ENCODE measurements at places on chromosomes 2 and 18.

DNA sequence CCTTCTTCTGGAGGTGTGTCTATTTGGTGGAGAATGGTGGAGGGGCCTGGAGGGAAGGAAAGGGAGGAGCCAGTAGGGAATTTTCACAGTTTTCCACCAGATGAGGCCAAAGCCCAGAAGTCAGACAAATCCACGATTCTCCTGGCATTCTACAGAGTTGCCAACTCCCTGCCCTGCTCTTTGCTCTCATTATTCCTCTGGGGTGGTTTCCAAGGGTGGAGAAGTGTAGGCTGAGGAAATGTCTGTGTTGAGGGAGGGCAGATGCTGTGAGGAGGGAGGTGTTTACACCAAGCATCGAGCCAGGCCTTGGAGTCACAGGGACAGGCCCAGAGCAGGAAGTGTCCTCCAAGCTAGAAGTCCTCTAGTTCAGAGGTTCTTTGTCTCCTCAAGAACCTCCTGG lies 124.1 kb upstream of the LGALSL start:
- DNase-seq: no peak

GRCh38 chr18:61196750-61197149 lies 136.5 kb upstream of the CDH20 start:
- no peak for DNase-seq

GRCh38 chr18:7367336-7367735 lies 136.4 kb downstream of the LRRC30 start:
- DNase-seq: no peak

GRCh38 chr2:236653863-236654262 lies 84.2 kb downstream of the ACKR3 start:
- DNase-seq: no peak

DNA sequence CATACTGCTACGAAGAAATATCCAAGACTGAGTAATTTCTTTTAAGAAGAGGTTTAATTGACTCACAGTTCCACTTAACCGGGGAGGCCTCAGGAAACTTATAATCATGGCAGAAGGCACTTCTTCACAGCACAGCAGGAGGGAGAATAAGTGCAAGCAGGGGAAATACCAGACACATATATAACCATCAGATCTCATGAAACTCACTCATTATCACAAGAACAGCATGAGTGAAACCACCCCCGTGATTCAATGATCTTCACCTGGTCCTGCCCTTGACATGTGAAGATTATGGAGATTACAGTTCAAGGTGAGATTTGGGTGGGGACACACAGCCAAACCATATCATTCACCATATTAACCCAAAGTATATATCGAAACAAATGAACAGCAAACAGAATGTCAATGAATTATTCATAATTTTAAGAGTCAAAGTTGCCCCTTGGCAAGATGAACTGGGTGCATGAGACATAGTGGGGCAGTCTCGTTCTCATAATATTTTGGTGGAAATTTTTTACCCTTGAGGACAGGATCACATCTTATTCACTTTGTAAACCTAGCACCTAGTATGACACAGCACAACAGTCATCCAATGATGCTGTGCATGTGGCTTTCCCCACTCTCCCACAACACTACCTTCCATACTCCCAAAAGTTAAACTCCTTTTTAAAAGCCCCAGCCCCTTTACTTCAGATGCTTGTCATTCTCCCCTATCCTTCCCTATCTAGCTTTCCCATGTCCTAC lies 425.3 kb downstream of the ZEB2 start:
- DNase-seq: no peak

- DNase-seq: no peak
These were observed 106.3 kb downstream of the GYPC start for GRCh38 chr2:126761981-126762878.

GRCh38 chr2:7140306-7140705 lies 223.1 kb downstream of the RNF144A start:
- DNase-seq: no peak

- no peak for DNase-seq
These were observed 228.8 kb downstream of the ETAA1 start for GRCh38 chr2:67625690-67626475.

GRCh38 chr2:155377266-155377680 lies 678.8 kb downstream of the KCNJ3 start:
- DNase-seq: no peak

GRCh38 chr2:119523383-119523951 lies 816 bp downstream of the SCTR start:
- no peak for DNase-seq

- no peak for DNase-seq
These were observed 39.6 kb downstream of the EMX1 start for GRCh38 chr2:72956936-72957335.

DNA sequence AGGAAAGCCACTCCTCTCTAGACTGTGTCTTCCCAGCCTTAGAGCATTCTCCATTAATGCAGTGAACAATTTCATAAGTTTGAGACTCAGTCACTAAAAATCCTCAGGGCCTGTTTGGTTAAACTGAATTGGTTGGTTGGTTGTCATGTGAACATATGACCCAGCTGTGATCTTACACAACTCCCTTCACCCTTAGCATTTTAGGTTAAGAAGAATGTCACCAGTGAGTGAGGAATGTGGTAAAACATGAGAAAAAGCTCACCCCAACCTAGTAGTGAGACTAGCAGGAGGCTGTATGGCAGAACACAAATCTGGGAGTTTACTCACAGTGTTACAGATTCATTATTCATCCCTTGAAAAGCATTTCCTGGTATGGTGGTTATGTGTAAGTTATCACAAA lies 32.4 kb downstream of the LHCGR start:
- no peak for DNase-seq

DNA sequence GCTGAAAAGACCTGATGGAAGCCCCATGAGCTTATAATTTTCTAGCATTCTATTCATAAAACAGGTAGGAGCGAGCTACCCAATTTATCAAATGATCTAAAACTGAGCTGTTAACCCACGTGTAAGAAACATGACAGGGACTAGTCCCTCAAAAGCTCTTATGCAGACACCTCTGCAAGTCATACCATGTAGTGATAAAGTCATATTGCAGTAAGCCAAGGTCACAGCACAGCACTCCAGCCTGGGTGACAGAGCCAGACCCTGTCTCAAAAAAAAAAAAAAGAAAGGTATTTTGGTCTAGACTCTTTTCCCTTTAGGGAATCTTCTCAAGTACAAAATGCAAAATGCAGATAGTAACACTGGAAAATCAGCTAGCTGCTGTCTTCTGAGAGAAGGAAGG lies 58.9 kb upstream of the ARL5A start:
- no peak for DNase-seq

DNA sequence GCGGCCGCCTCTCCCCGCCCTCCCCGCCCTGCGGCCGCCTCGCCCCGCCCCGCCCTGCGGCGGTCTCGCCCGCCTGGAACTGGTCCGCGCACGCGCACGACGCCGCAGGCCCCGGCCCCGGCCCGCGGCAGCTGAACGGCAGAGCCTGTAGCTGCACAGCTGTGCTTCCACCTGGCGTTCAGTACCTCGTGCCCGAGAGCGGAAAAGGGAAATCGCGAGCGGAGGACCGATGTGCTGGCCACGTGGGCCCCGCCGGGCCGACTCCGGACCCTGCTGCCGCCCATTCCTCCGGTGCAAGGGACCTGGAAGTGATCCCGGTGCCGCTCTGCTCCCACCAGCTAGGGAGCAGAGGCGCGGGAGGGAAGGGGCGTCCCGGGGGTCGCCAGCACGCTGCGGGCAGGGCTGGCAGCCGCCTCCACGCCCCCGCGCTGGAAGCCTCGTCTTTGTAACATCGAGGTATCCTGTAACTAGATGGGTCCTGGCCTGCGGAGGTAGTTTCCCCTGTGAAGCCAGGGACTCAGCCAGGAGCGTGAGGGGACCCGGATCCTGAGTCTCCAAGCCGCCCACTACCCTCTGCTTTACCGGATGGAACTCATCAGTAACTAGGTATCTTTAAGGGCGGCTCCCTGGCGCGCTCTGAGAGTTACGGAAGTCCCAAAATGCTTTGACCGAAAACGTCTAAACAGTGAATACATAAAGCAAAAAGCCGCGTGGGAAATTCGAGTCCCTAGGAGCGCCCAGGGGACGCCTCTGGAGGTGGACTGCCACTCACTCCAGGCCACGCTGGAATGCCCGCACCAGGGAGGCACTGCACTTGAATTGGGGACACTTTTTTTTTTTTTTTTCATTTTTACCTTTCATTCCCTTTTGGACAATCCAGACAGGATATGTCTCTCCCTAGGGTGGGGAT lies 704 bp upstream of the ODC1 start:
- peak; percentile 95 for DNase-seq

- DNase-seq: no peak
These were observed 106.0 kb downstream of the SETBP1 start for GRCh38 chr18:44786688-44787087.

DNA sequence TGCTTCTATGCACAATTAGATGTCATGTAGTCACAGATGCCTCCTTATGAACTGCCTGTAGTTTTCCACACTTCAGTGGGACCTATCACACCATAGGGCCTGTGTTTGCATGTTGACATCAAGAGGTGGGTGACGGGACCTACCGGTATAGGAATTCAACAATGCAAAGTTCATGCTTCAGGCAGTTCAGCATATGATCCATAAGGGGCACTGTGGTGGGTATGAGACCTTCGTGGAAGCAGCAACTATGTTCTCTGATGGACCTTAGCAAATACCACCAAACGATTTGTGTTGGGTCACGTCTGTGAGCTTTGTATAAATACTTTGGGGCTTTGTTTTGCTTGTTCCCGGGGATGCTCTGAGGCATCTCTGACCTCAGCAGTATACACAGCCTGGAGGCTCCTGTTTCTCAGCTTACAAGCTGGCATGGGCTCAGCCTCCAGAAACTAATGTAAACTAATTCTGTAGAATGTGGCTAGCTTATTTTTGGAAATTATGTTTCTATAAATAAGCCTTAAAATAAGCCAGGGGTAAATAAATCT lies 111.6 kb downstream of the DTNA start:
- DNase-seq: no peak

DNA sequence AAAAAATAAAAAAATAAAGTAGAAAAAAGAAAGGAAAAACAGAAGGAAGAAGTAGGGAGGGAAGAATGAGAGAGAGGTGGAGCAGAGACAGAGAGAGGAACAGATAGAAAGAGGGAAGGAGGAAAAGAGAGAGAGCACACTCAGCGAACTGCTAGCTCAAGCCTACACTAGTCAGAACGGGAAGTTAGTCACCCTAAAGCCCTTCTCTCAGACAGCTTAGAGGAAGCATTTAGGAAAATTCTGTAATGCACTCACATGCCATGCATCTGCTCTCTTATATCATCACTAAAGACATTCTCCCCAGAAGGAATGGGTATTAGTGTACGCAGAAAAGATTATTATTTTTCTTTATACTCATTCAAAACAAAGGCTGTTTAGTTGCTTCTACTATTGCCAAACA lies 68.1 kb upstream of the SULT1C3 start:
- no peak for DNase-seq

- no peak for DNase-seq
These were observed 81.6 kb downstream of the TWIST2 start for GRCh38 chr2:238929242-238930081.
